Transverse colon (tissue), 4 donors: ENCODE measurements at places on chromosomes 7 and 10.

DNA sequence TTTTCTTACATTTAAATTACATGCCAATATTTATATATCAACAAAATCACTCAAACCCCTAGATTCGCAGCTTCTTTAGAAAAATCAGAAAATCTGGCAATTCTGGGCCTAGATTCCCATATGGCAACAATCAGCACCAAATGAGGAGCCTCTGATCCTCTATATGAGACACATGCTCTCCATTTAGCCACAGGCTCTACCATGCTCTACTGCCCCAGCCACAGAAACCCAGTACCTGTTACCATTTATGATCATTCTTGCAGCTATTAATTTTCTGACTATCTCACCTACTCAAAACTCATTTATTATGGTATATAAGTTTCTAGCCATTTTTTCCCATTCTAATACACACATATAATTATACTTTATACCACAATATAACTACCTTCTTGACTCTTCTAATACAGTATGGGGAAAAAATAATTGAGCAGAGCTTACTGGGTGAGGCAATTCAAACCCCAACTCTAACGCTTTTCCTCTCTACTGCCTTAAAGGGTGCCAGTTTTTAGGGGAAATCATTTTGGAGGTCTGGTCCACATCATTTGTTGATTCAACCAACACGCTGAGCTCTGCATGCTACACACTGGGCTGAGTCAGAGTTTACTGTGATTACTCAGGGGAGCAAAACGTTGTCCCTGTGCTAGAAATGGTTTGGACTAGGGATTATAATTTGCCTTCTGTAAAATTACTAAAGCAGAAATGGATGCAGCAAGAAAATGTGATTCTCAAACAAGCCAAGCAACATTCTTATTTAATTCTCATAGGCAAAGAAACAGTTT, 11.6 kb downstream of the PDLIM1 start:
- DNase-seq: no peak

DNA sequence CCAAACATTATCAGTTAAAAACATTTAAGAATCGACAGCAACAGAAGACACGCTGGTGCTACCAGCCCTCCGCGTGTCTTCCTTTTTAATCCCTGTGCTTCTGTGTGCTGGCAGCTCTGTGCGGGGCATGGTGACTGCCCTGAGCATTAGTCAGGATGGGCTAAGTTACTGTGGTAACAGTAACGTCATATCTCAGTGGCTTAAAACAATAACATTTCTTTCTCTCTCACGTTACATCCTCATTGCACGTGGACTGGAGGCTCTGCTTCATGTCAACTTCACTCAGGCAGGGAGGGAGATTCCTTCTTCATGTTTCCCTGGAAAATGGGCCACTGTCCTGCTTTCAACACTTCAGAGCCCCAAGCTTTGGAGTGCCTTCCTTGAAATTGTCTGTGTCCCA, 378.5 kb downstream of the CCSER2 start:
- DNase-seq: no peak

- no peak for DNase-seq
These were observed 296.9 kb downstream of the ADRA2A start for GRCh38 chr10:111373696-111374095.

DNA sequence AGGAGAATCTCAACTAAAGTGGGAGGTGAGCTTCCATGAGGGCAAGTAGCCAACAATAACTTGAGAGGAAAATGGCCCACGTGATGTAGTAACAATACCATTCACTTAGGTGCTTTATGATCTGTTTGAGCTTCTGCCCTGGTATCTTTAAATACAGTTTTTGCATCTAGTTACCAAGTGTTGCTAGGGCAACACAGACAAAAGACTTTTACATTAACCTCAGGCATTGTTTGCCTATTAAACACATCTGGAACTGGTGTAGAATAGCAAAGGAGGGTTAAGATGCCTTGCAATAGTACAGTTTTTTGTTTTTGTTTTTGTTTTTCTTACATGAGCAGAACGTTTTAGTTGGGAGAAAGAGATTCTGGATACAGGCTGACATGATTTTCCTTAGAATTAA, 97.7 kb upstream of the MTPN start:
- DNase-seq: no peak
